ENCODE measurements at places on chromosomes 3 and 15.

GRCh38 chr3:82001276-82001923 lies 240.0 kb upstream of the GBE1 start:
- DNase-seq, result no peak

GRCh38 chr3:100106531-100107141 lies 7.7 kb downstream of the FILIP1L start:
- no peak for DNase-seq

- no peak for DNase-seq
Measured at GRCh38 chr3:178804606-178805005, 267.0 kb downstream of the ZMAT3 start.

- DNase-seq, result no peak
Measured at GRCh38 chr3:76429581-76430177, 610.2 kb upstream of the ROBO2 start.

DNA sequence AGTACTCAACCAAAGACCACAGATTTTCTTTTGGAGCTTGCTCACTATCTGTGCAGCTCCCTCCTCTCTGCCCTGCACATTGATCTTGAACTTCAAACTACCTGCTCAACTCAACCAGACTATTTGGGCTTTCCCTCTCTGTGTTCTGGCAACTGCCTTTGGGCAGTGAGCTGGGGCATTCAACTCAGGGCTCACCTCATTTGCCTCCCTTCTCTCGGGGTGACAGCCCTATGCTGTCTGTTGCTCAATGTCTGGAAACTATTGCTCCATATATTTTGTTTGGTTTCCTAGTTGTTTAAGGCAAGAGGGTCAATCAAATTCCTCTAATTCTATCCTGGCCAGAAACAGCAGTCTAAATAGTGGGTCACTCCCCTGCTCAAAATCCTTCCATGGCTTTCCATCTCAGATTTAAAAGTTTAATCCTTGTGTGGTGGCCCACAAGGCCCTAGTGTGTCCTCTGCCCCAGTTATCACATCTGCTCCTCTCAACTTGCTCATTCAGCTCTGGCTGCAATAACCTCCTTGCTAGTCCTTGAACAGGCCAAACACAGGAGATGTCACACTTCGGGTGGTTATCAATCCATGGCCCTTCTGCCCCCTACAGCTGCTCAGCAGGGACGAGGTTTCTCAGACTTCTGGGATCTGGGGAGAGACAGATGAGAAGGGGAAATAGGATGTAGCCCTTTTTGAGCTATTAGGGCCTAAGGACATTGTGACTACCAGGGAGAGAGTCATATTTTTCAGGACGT lies 67.8 kb downstream of the SNRK start:
- DNase-seq, result no peak

- no peak for DNase-seq
Measured at GRCh38 chr3:23422517-23422851, 219.4 kb downstream of the UBE2E2 start.

DNA sequence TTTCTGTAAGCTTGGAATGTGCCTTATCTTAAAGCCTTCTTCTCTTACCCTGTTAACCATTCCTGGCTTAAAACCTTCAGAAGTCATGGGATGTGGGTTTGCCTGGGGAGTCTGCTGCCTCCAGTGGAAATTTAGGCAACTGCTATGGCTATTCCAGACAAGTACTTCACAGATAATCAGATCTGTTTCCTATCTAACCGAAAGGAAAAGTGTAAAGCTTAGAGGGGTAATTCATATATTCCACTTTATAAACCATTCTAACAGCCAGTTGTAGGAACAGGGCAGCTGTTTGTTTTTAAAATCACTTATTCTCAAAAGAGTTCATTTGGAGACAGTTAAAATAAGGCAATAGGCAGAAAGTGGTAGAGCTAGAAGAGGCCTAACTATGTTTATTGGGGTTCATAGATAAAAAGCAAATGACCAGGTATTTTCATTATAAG lies 219.9 kb downstream of the TCF12 start:
- DNase-seq, result no peak

DNA sequence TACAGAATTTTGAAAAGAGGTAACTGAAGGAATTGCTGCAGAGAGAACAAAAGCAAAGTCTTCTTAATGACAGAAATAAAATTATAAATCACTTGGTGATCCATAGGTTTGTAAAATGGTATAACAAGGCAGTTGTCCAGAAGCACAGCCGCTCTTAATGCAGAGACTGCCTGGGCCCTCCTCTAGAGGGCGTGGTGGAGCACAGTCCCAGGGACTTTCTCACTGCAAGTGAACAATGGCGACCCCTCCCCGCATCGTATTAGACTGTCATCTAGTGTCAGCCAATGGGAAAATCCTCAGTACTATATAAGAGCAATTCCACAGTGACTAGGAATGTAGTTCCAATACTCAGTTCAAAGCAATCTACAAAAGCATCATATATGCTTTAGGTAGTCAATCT lies 26.4 kb upstream of the ZBED2 start:
- DNase-seq, result peak; percentile 54

DNA sequence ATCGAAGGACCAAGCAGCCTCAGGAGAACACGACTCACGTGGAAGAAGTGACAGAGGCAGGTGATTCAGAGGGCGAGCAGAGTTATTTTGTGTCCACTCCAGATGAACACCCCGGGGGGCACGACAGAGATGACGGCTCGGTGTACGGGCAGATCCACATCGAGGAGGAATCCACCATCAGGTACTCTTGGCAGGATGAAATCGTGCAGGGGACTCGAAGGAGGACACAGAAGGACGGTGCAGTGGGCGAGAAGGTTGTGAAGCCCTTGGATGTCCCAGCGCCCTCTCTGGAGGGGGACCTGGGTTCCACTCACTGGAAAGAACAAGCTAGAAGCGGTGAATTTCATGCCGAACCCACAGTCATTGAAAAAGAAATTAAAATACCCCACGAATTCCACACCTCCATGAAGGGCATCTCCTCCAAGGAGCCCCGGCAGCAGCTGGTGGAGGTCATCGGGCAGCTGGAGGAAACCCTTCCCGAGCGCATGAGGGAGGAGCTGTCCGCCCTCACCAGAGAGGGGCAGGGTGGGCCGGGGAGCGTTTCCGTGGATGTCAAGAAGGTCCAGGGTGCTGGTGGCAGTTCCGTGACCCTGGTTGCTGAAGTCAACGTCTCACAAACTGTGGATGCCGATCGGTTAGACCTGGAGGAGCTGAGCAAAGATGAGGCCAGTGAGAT lies 26.0 kb downstream of the SYNM start:
- no peak for DNase-seq

DNA sequence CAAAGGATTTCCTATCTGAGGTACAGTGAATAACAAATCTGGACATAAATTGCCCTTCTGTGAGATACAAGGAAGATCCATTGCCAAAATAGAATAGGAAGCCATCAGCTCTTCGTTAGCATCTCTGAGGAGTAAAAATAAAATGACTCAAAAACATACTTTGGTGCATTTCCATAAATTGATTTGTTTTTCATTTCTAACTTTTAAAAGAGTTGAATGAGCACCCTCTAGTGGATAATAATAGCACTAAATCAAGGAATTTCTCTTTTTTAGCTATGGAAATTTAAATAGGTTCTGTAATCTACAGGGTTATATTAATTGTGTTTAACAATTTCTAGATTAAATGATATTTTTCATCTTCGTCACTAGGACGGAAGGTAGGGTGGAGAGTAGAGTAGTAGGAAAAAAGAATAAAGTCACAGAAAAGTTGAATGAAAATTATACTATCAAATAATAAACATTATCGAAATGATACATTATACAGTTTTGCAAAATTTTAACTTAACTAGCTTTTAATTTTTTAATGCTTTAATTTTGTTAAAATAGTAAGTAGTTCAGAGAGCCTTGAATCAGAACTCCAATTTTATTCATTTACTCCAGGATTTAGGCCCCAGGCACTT lies 6.4 kb downstream of the NSUN3 start:
- no peak for DNase-seq

DNA sequence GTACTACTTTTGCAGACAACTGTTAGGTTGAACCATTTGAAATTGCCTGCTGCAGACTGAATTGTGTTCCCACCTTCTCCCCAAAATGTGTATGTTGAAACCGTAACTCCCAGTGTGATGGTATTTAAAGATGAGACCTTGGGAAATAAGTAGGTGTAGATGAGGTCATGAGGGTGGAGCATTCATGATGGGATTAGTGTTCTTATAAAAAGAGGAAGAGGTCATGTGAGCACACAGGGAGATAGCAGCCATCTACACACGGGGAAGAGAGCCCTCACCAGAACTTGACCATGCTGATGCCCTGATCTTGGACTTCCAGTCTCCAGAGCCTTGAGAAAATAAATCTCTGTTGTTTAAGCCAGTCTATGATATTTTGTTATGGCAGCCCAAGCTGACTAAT lies 17.4 kb upstream of the FHIT start:
- DNase-seq, result no peak

DNA sequence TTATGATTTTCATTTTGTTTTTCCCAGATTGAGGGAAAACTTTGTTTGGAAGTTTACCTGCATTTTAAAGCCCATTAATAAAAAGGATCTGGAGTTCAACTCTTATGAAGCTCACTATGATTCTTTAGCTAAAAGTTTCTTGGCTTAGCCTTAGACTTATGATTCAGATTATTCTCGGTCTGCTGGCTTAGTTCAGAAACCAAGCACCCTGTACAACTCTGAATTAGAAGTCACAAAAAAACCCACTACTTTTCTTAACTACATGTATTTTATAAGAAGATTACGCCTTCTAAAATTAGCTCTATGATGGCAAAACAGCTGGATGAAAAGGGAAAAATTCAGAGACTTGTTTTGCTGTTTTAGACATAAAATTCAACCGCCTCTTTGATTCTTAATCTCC lies 14.3 kb upstream of the DENND4A start:
- no peak for DNase-seq

DNA sequence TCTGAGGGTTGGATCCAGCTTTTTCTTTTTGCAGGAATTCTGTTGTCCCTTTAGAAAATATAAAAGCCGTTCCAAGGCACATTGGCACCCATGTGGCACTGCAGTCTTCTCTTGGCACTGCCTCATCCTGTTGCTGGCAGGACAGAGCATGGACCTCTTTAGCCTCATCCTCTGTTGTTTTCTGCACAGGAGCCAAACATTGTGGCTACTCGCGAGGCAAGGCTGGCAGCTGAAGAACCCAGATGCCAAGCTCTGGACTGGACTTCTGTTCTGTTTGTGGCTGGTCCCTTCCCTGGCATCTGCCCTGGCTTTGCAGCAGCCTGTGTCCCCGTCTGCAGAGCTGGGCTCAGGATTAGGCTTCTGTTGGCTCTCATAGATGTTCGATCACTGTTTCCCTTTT lies 224.7 kb upstream of the TBC1D5 start:
- no peak for DNase-seq

GRCh38 chr3:63168179-63168578 lies 109.9 kb upstream of the SYNPR start:
- no peak for DNase-seq

DNA sequence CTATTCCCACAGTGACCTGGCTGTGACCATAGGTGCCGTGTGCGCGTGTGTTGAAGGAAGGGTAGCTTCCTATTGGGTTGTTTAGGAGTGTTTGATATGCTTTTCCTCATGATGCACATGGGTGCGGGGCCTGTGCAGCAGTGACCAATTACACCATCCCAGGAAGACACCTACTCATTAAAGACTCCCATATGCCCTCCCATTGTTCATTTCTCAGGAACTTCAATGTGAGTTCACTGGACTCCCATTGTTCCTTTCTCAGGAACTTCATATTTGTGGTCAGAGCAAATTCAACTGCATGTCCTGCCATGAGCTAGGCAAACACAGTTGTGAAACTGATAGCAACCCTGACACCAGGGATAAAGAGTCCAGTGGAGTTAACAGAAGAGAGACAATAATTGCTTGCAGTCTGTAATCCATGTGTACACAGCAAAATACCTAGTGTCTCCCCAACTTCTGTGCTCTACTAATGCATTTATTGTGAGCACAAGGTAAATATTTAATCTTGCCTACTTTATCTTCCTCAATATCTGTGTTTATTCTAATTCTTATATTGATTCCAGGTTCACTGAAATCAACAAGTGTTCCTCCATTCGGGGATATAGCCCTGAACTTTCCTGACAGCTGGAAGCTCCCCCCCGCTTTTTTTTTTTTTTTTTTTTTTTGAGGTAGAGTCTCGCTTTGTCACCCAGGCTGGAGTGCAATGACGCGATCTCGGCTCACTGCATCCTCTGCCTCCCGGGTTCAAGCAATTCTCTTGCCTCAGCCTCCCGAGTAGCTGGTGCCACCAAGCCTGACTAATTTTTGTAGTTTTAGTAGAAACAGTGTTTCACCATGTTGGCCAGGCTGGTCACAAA lies 57.5 kb upstream of the GCNT3 start:
- DNase-seq, result no peak

DNA sequence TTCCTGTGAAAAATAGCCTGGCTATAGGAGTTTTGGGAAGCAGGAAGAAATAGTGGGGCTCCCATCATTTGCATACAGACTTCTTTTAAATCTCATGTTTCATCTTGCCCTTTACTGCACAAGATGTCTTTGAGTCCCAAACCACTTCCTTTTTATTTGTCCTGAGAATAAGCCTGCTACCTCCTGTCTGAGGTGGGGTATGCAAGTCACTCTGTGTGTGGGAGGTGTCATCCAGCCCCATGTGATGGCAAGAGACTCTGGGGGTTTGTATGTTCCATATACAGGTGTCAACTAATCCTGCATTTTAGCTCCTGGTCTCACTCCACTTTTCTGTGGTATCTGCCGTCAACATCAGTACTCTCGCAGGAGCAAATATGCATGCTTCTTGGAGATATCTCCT lies 102.0 kb downstream of the OTOL1 start:
- DNase-seq, result no peak

GRCh38 chr15:49327927-49328326 lies 95.1 kb upstream of the FGF7 start:
- DNase-seq, result no peak

DNA sequence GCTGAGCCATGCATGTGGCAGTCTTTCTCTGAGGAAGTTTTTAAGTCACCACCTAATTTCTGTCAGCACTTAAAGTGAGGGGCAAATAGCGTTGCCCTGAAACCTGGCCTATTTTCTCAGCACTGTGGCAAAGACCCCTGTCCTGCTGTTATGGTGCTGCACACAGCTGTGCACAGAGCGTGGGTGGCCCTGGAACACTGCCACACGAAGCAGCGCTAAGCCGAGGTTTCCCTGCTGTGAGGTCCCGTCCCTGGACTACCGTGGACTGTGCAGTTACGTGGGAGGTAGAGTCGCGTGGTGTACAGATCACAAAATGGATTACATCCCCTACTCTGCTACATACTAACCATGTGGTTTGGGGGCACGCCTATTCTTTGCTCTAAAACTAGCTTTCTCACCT lies 101.6 kb upstream of the NR2E3 start:
- DNase-seq, result no peak

- no peak for DNase-seq
Measured at GRCh38 chr3:64203216-64203615, 22.1 kb downstream of the PRICKLE2 start.
